ELF-1 (cell line): ENCODE measurements at places on chromosomes 11 and 22.

GRCh38 chr11:122700666-122701065 is 45.1 kb downstream of the UBASH3B start:
- no peak for DNase-seq

DNA sequence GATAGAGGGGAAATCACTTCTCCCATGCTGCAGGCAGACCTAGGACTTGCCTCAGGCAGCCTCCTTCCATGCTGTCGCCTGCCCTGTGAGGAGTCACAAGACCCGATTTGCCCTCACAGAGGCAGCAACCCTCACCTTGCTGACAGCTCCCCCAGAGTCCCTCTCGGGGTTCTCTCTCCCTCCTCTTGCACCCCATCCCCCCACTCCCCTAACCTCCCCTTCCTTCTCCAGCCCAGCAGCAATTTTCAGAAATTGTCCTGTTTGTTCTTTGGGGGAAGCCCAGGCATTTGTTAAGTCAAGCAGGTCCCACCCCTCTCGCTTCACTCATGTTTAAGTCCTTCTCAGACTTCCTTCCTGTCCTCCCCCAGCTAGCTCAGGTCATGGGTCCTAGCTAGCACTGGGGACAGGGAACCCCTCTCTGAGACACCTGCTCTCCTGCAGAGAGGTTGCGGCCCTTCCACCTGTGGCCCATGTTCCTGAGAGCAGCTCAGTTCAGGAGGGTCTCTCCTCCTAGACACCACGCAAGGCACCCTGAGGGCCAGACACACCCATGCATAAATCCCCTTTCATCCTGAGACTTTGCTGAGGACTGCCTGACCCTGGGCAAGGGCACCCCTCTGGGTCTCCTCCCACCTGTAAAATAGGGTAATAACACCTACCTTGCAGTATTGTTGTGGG is 6.3 kb upstream of the FXYD2 start:
- DNase-seq, result peak; percentile 18

DNA sequence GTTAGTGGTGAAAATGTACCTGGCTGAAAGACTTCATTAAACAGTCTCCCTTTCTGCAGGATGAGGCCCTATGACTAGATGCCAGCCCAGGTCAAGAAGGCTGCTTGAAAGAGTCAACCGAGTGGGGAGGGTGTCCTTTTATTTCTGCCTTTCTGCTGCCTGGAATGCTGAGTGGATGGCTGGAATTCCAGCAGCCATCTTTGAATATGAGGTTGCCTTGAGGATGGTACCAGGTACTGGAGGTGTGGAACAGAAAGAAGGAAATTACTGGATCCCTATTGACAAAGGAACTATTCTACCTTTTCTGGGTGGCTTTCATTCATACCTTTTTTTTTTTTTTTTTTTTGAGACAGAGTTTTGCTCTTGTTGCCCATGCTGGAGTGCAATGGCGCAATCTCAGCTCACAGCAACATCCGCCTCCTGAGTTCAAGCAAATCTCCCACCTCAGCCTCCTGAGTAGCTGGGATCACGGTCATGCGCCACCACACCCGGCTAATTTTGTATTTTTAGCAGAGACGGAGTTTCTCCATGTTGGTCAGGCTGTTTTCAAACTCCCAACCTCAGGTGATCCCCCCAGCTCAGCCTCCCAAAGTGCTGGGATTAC is 107.3 kb downstream of the RPS6KA4 start:
- no peak for DNase-seq

DNA sequence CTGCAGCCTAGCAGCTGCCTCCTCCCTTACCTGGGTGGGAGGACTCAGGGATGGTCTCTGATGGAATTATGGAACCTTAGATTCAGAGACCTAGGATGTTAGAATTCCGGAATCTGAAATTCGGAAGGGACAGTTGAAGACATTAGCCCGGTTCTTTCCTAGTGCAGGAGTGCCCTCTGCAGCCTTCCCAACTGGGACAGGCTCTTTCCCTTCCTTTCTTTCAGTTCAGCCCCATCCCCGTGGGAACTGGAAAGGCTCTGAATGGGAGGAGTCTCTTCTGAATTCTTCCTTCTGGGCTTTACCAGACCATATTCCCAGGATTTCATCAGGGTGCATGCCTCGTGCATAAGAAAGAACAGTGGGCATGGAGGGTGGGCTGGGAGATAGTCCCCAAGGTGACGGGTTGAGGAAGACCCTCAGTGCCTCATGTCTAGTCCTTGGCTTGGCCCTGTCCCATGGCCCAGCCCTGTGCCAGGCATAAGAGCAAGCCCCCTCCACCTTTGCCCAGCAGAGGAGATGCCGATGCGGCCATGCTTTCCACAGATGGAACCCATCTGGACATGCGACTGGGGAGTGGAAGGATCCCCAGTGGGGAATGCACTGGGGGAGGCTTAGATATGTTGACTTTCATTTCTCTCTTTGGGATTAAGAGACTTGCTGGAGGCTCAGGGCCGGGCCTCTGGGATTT is 14.4 kb downstream of the DNAJB13 start:
- no peak for DNase-seq

GRCh38 chr11:28606930-28607329 is 498.7 kb downstream of the METTL15 start:
- peak; percentile 14 for DNase-seq

DNA sequence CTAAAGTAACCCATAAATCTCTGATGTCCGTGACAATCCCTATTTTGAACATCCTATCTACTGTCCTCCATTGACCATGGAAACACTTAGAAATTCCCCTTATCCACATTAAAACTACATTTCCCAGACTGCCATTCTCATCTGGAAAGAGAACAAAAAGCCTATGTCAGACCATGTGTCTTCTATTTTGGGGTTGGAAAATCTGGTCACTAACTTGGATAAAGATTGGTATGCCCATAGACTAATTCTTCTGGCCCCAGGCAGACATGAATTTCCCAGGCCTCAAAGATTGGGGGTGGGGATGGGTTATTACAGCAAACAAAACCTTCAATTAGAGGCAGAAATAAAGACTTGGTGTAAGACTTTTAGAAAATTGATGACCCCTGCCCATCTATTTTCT is 30.9 kb upstream of the CREB3L1 start:
- no peak for DNase-seq

DNA sequence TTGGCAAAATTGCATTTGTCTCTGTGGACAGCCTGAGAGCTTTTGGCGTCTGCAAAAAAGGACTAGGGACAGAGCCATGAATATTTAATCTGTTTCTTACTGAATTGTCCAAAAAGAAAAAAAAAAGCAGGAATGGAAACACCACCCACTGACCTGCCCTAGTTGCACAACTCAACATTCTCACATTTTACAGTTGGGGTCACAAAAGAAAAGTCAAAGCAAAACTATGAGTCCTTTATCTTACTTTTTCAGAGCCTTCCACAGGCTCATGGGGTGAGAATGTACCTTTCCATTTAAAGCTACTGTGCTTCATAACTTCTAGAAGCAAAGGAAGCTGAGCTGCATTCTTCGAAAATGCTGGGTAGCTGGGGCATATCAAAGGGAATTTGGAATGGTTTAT is 225.7 kb downstream of the FAM76B start:
- DNase-seq, result no peak

GRCh38 chr11:32671051-32671450 is 87.4 kb downstream of the EIF3M start:
- DNase-seq, result no peak

DNA sequence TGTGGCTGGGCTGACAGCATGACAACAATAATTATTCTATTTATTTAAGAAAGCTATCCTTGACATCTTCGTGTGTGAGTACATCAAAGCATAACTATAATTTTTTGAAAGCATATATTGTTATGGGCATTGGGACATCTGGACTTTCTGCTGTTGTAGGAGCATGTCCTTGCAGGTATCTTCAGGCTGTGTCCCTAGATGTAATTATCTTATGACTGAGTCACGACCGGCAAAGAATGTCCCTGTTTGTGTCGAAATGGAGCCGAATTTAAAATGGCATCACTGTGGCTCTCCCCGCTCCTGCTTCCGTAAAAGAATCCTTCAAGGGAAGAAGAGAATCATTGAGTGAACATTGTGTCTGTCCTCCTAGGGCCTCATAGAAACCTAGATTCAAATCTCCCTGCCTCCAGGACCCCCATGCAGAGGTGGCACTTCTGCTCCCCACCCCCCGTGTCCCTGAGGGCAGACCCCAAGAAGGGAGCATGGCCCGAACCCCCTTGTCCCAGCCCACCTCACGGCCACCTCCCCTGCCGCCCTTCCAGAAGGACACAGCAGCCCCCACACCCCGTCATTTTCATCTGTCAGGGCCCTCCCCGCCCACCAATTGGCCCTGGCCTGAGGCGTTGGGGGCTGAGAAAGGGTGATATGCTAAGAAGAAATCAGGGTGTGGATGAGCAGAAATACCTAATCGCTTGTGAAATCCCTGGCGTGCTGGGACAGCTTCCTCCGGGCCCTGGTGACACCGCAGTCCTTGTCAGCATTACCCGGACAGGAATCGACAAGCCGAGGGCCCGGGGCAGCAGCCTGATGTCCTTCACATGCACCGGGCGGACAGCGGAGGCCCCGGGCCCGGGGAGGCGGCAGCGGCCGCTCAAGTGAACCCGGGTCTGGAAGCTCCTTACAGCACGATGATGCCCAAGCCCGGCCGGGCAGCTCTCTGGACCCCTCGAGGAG is 48.6 kb upstream of the SLC22A12 start:
- peak; percentile 33 for DNase-seq

DNA sequence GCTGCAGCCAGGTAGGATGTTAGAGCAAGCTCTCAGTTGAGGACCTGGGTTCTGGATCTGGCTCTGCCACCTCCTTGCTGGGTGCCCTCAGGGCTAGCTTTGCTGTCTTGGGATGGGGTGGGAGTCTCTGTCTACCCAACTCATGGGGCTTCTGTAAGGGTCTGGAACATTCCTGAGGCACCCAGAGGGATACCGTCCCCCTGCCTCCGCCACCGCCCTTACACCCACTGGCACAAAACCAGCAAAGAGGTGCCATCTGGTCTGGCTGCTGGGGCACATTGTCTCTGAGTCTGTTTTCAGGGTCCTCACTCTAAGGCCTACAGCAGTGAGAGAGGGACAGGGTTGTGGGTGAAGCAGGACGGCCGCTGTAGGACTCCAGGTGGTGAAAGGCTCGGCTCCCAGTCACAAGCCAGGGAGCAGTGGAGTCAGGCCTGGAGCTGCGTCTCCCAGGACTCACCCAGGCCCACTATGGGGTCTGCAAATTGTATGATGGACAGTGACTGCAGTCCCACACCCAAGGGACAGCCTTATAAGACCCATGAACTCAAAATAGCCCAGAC is 84.9 kb downstream of the MORC2 start:
- DNase-seq, result no peak

GRCh38 chr11:85874265-85874664 is 19.1 kb downstream of the CCDC83 start:
- no peak for DNase-seq

DNA sequence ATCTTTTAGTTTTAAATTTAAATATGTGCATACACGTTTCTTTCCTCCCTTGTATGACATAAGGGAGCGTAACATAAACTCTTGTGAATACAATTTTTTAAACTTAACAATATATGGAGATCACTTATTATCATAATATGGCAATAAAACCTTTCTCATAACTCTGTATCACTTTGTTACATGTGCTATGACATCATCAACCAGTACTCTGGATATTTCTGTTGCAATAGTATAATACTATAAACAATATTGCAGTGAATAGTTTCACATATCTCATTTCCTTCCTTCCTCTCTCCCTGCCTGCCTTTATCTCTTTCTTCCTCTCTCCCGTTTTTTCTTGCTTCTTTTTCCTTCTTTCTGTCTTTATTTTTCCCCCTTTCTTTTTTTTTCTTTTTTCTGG is 1278.0 kb upstream of the CNTN5 start:
- no peak for DNase-seq

GRCh38 chr11:126892756-126893155 is 107.8 kb downstream of the KIRREL3 start:
- DNase-seq, result no peak
